Uterus (tissue), 4 donors: ENCODE measurements at places on chromosomes 16 and 17. TPM values are rescaled to one million over a fixed set of nuclear protein-coding genes. Genes with fewer than 3 reads are reported as not detected.

GRCh38 chr17:78532922-78533640 lies 44.1 kb downstream of the DNAH17 start:
- no peaks in the 10 kb centered on the region for H3K4me1 ChIP-seq
- no peak overlapping the region for H3K27ac ChIP-seq
- DNase-seq, result no peak
- H3K36me3 ChIP-seq, result no peaks in the 10 kb centered on the region
- H3K27me3 ChIP-seq, result no peaks in the 10 kb centered on the region

DNA sequence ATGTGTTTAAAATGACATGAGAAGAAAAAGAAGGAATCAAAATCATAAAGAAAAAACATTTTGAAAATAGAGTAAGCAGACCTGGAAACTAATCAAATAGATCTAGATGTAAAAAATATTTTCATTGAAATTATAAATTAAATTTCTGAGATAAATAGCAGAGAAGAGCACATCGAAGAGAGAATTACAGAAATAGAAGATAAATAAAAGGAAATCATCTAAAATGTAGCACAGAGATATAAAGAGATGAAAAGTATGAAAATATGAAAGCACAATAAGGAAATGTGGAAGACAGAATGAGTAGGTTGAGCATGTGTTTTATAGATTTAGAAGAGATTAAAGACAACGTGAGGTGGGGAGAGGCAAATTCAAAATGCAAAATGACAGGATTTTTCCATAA lies 130.9 kb upstream of the SEC14L1 start:
- H3K36me3 ChIP-seq, result no peaks in the 10 kb centered on the region
- no peak overlapping the region for H3K4me3 ChIP-seq
- H3K27me3 ChIP-seq, result no peaks in the 10 kb centered on the region
- no peak for DNase-seq

MYL11 gene
- not detected for total RNA-seq

SLC38A7 gene
- 15.5 TPM for total RNA-seq

DNA sequence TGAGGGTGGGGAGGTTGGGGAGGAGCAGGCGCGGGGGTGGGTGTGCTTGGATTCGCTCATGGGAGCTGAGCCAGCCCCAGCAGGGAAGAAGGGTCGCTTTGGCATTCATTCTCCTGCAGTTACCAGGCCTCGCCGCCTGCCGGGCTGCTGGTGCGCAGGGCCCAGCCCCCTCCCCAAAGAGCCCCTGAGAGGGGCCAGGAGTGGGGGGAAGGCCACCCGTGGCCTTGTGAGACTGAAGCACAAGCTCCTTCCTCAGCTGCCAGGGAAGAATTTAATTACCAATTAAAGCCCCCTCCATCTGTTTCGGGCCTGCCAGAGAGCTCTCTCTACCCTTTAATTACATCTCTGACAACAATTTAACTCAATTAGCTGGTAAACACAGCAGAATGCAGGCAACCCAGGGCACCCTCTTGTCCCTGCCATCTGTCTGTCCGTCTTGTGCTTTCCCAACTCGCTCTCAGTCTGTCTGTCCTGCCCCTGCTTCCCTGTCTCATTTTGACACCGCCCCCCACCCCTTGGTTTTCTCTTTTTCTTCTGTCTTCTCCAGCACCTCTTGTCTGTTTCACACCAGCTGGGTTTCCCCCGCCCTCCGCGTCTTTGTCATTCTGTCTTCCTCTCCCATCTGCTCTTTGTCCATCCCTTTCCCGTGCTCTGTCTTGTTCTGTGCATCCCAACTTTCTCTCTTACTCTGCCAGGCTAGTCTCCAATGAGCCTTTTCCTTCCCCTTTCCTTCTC lies 32.7 kb downstream of the CDK5RAP3 start:
- H3K4me3 ChIP-seq, result no peak overlapping the region
- H3K27me3 ChIP-seq, result no peaks in the 10 kb centered on the region
- no peak for DNase-seq
- H3K4me1 ChIP-seq, result no peaks in the 10 kb centered on the region

GRCh38 chr17:48491527-48492273 lies 39.1 kb downstream of the HOXB1 start:
- DNase-seq, result no peak
- no peak overlapping the region for H3K27ac ChIP-seq
- no peaks in the 10 kb centered on the region for H3K4me1 ChIP-seq

- DNase-seq, result no peak
- no peak overlapping the region for H3K4me3 ChIP-seq
- H3K27ac ChIP-seq, result peak overlapping the region; percentile 42
- H3K27me3 ChIP-seq, result no peaks in the 10 kb centered on the region
- H3K4me1 ChIP-seq, result no peaks in the 10 kb centered on the region
Measured at GRCh38 chr16:67685388-67686112, 18.9 kb downstream of the C16orf86 start.

DNA sequence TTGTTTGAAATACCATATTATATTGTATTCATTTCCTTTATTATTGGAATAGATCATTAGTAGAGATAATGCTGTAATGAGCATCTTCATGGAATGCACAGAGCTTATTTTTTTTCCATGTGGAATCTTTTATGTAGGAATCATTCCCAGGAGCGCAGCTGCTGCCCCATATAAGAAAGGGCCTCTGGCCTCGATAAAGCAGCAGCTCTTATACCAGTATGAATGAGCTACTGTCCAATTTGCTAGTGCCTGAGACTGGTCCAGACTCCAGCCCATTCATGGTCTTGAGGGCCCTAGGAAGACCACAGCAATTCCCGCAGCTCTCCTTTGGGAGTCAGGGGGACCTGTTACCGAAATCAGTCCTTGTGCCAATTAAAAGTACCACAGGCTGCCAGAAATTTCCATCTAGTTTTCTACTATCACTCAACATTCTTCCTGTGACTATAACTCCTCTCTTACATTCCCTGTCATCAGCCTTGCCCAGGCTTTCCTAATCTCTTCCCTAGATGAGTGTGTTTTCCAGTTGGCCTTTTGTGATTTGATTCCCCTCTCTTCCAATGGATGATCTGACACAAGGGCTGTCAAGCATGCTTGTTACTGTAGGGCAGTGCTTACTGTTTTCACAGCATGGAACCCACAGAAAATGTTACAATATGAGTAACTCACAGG lies 1.9 kb downstream of the ZNF843 start:
- no peaks in the 10 kb centered on the region for H3K36me3 ChIP-seq
- H3K4me1 ChIP-seq, result no peaks in the 10 kb centered on the region
- DNase-seq, result no peak
- H3K27ac ChIP-seq, result no peak overlapping the region
- no peak overlapping the region for H3K4me3 ChIP-seq

TBX21 gene
- total RNA-seq, result not detected
